Stimulated activated CD8-positive, alpha-beta memory T cell treated with anti-CD3 and anti-CD28 coated beads, Interleukin-15, amount 100 ng/mL, for 1 hour (primary cell): ENCODE measurements at places on chromosomes 7 and 10.

- no peak for DNase-seq
Observed at GRCh38 chr10:69734797-69735468, 66.8 kb upstream of the COL13A1 start.

- DNase-seq: no peak
Observed at GRCh38 chr7:40474790-40475680, 340.2 kb downstream of the SUGCT start.

DNA sequence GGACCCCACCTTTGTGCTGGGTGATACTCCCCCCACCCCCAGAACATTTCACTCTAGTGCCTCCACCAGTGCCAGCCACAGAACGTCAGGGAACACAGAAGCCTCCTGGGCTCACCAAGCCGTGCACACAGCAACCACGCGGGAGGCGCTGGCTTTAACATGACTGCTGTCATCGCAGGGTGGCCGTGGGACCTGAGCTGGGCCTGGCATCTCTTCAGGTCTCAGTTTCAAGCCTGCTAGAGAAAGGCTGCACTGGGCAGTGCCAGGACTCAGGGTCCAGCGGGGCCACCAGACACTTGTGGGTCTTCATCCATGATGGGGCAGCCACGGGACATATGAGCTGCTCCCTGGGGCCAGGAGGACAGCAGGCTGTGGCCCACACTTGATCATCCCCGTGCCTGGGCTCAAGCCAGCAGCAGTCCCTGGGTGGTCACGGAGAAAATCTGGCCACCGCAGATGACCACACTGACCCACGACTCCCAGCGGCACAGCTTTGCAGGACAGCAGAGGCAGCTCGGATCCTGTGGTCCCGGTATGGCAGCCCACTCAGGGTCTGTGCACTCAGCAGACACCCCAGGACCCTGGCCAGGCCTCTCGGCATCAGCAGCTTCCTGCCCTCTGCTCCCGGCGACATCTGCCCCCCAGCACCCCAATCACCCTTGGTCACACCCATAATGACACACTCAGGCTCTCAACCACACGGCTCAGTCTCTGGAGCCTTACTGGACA, 44.2 kb downstream of the CAMK2B start:
- no peak for DNase-seq

- no peak for DNase-seq
Observed at GRCh38 chr7:78151229-78151628, 352.7 kb downstream of the PHTF2 start.

GRCh38 chr10:68074775-68075549, at the start of gene HERC4:
Gene HERC4, minus strand, starts transcription at chr10:68075283. Its CDS starts 2,175 bp downstream, at chr10:68073108.
- DNase-seq: peak; percentile 80

DNA sequence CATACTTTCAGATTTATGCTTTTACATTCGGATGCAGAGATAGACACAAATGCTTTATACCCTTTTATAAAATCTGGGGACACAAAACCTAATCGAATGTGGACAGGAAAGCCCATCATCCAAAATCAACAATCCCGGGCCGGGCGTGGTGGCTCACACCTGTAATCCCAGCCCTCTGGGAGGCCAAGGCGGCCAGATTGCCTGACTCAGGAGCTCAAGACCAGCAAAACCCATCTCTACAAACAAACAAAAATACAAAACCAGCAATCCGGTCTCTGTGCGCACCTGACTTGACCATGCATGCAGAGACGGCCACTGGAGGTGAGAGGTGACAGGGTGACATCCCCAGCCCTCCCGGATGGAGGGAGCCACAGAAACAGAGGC, 13.5 kb downstream of the COBL start:
- no peak for DNase-seq

- DNase-seq: no peak
Observed at GRCh38 chr7:138935465-138936011, 45.7 kb downstream of the KIAA1549 start.

DNA sequence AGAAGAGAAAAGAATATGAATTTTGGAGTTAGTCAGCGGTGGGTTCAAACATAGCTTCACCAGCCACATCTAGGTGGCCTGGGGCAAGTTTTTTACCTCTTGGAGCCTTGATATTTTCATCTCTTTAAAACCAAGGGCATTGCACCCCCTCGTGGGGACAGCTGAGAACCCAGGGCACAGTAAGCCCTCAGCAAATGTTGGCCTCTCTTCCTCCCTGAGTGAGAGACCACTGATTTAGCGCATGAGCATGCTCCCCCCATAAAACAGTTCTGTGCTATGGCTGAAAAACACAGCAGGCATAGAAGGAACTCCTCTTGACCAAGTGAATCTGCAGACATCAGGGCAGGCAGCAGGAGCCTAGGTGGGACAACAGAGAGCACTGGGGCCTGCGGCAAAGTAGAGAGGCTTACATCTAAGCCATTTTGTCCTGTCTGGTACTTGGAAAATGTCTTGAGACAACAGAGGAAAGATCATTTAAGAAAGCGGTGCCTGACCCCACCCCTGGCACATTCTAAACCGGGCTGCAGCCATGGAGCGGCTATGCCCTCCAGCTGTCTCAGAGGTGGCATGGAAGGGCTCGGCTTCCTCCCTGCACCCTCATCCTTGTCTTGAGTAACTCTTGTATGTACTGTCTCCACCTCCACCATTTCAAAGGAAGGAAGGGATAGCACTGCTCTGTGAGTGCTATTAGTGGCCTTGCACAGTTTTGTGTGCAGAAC, 94.7 kb downstream of the ARHGAP22 start:
- DNase-seq: no peak

- no peak for DNase-seq
Observed at GRCh38 chr10:33716501-33717267, 382.2 kb upstream of the NRP1 start.

DNA sequence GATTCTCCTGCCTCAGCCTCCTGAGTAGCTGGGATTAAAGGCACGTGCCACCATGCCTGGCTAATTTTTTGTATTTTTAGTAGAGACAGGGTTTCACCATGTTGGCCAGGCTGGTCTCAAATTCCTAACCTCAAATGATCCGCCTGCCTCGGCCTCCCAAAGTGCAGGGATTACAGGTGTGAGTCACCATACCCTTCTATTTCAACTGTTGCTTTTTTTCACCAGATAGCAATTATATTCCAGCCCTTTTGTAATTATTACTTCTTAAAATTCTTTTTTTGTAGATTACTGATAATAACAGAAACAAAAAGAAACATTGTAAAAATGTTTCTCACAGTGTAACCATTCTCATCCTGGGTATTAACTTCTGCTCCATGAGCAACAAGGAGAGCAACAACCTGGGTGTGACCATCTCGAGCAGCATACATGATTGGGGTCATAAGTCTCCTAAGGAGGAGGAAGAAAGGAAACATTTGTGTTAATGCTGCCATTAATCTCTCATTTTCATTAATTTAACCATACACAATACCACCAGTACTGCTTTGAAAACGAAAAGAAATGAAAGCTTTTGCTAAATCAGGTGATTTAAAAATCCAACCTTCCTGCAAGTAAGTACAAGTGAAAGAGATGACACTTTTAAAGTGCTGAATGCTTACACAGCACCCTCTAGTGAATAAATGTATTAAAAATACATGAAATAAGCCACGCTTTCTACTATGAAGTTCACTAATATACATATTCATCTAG, 41.8 kb downstream of the ASZ1 start:
- DNase-seq: no peak

GRCh38 chr10:14487488-14487883, 156.8 kb upstream of the FRMD4A start:
- no peak for DNase-seq

DNA sequence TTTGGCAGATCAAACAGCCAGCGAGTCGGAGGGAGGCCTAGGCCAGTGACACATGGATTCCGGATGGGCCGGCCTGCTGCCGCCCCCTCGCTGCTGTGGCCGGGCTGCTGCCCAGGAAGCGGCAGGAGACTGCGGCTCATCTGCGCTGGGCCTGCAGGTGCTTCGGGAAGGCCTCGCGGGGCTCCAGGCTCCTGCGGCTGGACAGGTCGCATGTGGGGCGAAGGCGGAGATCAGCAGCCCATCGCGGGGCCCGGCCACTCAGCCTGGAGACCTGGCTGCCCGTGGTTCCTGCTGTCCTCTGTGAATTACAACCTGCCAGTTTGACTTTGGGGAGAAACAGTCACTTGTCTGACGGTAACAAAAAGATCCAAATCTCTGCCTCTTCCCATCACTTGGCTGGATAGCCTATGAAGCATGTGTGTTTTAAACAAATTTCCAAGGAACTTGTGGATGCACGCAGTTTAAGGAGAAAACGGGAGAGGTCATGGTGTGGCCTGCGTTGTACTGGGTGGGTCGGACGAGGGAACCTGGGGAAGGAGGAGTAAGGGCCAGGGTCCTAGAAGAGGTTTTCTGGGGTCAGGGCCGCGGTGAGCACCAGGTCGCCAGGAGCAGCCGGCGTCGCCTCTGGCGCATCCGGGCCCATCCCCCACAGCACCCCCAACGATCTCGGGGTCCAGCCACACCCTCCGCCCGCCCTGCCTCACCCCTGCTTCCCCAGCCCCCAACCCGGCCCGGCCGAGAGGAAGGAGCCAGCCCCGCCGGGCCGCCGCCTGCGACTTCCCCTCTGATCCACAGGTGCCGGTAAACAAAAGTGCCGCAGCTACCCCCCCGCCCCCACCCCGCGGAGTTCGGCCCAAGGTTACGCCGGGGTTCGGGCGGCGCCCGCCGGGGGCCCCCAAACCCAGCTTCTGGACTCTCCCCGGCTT, 1.6 kb downstream of the SPOCK2 start:
- peak; percentile 30 for DNase-seq

GRCh38 chr10:126041804-126042231, 145.5 kb downstream of the FANK1 start:
- DNase-seq: peak; percentile 38

GRCh38 chr10:130022511-130023299, 58.6 kb upstream of the EBF3 start:
- no peak for DNase-seq

- no peak for DNase-seq
Observed at GRCh38 chr7:45391618-45392451, 182.3 kb upstream of the ADCY1 start.

GRCh38 chr10:103276896-103277712, at the start of gene INA:
Gene INA, plus strand, starts transcription at chr10:103277138. Its CDS starts 74 bp downstream, at chr10:103277212.
- DNase-seq: no peak

GRCh38 chr10:6465854-6466601, 114.0 kb downstream of the PRKCQ start:
- DNase-seq: no peak

DNA sequence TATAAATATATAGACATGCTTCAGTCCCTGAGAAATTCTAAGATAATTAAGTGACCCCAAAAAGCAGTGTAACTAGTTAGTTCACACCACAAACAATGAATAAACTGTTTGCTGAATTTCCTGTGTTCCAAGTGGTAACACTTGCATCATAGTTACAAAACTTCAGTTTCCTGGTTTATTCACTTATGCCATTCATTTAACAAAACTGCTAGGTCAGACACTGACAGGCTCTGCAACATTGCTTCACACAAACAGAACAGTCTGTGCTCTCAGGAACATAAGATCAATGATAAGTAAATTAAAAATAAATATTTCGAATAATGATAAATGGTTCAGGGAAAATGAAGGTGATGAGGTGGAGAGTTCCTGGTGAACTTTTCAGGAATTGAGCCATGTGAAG, 133.3 kb upstream of the NAMPT start:
- DNase-seq: no peak

GRCh38 chr7:98685541-98685940, 68.5 kb downstream of the NPTX2 start:
- DNase-seq: no peak

DNA sequence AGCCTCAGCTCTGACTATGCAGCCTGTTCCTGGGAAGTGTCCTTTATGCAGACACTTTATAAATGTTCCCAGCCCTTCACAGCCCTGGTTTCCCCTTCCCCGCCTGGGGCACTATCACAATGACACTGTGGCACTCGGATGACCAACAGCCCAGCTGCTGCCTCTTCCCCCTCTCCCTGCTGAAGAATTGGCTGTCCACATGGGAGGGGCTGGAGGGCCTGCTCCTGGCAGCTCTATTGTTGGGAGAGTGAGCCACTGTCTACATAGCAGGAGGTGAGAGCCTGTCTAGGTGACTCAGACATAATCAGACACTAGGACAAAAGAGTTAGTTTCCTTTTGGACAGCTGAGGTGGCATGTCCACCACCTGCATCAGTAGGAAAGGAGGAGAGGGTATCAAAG, 437.5 kb downstream of the PLXNA4 start:
- no peak for DNase-seq

GRCh38 chr7:44313621-44314031, 11.8 kb downstream of the CAMK2B start:
- DNase-seq: no peak

GRCh38 chr7:145265180-145265579, 429.3 kb upstream of the TPK1 start:
- DNase-seq: no peak

DNA sequence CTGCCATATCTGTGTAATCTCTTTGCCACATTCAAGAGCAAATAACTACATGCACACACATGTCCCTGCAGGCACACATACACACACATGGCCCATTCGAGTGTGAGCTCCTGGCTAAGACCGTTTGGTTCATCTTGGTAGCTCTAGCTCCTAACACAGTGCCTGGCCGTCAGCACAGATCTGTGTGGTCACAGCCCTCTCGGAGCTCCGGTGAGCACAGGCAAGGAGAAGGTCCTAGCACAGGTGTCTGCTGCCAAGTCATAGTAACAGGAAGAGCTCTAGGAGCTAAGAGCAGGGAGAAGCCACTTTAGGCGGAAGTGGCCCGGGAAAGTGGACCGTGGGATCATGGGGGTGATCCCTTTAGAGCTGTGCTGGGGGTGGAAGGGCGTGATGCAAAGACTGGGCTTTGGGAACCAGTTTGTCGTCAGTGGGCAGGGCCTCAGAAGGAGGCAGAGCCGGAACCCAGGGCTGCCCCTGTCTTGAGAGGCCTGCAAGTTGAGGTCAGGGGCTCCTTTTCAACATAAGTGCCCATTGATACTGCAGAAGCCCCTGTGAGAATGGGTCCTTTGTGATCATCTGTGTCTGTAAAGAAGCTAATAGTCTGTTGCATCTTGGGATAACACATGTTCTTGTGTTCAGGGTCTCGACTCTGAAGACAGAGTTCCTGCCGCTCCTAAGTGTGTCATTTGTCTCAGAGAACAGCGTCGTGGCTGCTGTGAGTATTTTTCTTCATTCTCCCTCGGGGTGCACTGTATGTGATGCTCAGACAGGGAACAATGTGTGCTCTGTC, 16.6 kb upstream of the ARPC1B start:
- DNase-seq: no peak

- no peak for DNase-seq
Observed at GRCh38 chr7:157359581-157359980, 22.8 kb downstream of the DNAJB6 start.

- no peak for DNase-seq
Observed at GRCh38 chr10:11469575-11470391, 141.7 kb downstream of the USP6NL start.

DNA sequence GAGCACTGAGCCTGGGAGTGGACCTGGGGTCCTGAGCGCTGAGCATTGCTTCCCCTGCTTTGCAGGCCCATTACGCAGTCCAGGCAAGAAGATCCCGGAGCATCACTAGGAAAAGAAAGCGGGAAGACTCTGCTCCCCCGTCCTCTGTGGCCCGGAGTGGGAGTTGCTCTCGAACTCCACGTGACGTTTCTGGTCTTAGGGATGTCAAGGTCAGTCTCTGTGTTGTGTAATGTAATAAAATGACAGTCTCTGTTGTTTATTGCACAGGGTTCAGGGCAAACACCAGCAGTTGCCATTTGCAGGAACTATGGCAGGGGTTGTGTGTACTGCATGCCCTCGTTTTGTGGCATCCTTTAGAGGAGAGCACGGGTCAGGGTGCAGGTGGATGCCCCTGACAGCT, 10.0 kb downstream of the IDI2 start:
- no peak for DNase-seq
